ENCODE measurements at places on chromosomes 11 and 22. TPM values are rescaled to one million over a fixed set of nuclear protein-coding genes. Genes with fewer than 3 reads are reported as not detected.

DNA sequence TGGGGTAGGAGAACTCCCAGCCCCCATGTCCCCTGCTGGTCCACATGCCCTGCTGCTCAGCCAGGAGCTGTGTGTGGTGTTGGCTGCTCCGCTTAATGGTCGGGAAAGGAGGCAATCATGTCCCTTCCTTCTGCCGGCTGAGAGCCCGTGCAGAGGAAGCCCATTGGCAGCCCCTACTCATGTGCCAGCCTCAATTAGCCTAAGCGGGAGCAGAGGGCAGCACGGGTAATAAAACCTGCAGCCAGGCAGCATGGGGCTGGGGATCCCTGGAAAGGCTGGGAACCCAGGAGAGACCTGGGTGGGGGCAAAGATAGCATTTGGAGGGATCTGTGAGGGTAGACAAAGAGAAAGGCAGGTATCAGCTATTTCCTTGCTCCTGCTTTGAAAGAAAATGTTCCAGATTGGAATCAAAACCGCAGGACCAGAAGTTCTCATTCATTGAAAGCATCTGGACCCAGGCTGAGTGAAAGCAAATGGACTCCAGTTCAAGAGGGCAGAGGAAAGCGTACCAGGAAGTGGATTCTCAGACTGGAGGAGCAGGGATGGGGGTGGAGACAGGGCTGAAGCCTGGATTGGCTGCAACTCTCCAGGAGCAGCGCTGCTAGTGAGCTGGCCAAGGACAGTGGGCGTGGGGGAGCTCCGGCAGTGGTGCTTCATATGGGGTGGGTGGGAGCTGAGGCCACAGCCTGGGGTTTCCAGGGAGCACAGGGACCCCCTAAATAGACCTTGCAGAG is 103.4 kb upstream of the NECTIN1 start:
- H3K36me3 ChIP-seq, result no peaks in the 10 kb centered on the region
- no peak overlapping the region for H3K4me3 ChIP-seq
- DNase-seq, result no peak
- no peaks in the 10 kb centered on the region for H3K4me1 ChIP-seq
- no peak overlapping the region for H3K27ac ChIP-seq

GRCh38 chr11:4782454-4782853 is 12.7 kb upstream of the OR51F1 start:
- H3K27me3 ChIP-seq, result peaks cover 8% of the 10 kb centered on the region
- no peak overlapping the region for H3K27ac ChIP-seq
- no peak for DNase-seq
- H3K36me3 ChIP-seq, result no peaks in the 10 kb centered on the region
- H3K4me1 ChIP-seq, result no peaks in the 10 kb centered on the region
- no peak overlapping the region for H3K4me3 ChIP-seq

DNA sequence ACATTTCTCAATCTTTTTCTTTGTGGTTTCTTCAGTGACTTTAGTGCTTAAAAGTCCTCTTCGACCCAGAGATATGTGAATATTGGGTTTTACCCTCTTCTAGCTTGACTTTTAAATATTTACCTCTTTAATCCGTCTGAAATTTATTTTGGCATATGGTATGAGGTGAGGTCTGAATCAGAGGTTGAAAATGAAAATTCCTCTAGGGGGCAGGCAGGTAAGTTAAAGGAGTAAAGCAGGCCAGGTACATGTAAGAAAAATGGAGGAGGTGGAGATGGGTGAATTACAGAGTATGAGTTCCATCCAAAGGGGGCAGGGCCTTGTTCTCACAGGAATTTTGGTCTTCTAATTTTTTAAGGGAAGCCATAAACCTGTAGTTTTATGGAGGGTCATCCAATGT is 263.8 kb upstream of the NARS2 start:
- peak; percentile 43 for DNase-seq
- H3K36me3 ChIP-seq, result peaks cover 6% of the 10 kb centered on the region

- H3K4me3 ChIP-seq, result no peak overlapping the region
- H3K36me3 ChIP-seq, result no peaks in the 10 kb centered on the region
- H3K27me3 ChIP-seq, result peaks cover 62% of the 10 kb centered on the region
- no peak overlapping the region for H3K27ac ChIP-seq
- no peaks in the 10 kb centered on the region for H3K4me1 ChIP-seq
Measured at GRCh38 chr11:5123802-5124521, 14.2 kb downstream of the OR52A5 start.

- H3K27ac ChIP-seq, result no peak overlapping the region
- peaks cover 14% of the 10 kb centered on the region for H3K4me1 ChIP-seq
- H3K27me3 ChIP-seq, result no peaks in the 10 kb centered on the region
- H3K4me3 ChIP-seq, result no peak overlapping the region
- H3K36me3 ChIP-seq, result no peaks in the 10 kb centered on the region
- DNase-seq, result peak; percentile 27
Measured at GRCh38 chr11:77557553-77557952, 32.2 kb upstream of the AQP11 start.

GRCh38 chr11:117458275-117459122 is 130.8 kb downstream of the CEP164 start:
- DNase-seq, result peak; percentile 8
- peaks cover 52% of the 10 kb centered on the region for H3K27me3 ChIP-seq
- no peak overlapping the region for H3K27ac ChIP-seq
- H3K4me1 ChIP-seq, result no peaks in the 10 kb centered on the region
- H3K4me3 ChIP-seq, result no peak overlapping the region

- no peaks in the 10 kb centered on the region for H3K4me1 ChIP-seq
- DNase-seq, result no peak
- H3K27ac ChIP-seq, result no peak overlapping the region
- H3K27me3 ChIP-seq, result no peaks in the 10 kb centered on the region
- H3K36me3 ChIP-seq, result no peaks in the 10 kb centered on the region
Measured at GRCh38 chr11:37747121-37747520, 1149.1 kb upstream of the RAG2 start.

GRCh38 chr11:6572215-6572614 is 31.2 kb downstream of the RRP8 start:
- no peaks in the 10 kb centered on the region for H3K27me3 ChIP-seq
- H3K36me3 ChIP-seq, result peaks cover 8% of the 10 kb centered on the region
- peak overlapping the region; percentile 33 for H3K27ac ChIP-seq
- DNase-seq, result peak; percentile 26
- peaks cover 26% of the 10 kb centered on the region for H3K4me1 ChIP-seq

The EML3 gene
- 43.7 TPM for total RNA-seq

The TTC17 gene
- total RNA-seq, result 92.7 TPM

The INS gene
- total RNA-seq, result not detected

The KCNJ5 gene
- not detected for total RNA-seq

The OR5T1 gene
- not detected for total RNA-seq

Data from MCF 10A (cell line).